ENCODE measurements at places on chromosomes 16 and 17. TPM values are rescaled to one million over a fixed set of nuclear protein-coding genes. Genes with fewer than 3 reads are reported as not detected.

DNA sequence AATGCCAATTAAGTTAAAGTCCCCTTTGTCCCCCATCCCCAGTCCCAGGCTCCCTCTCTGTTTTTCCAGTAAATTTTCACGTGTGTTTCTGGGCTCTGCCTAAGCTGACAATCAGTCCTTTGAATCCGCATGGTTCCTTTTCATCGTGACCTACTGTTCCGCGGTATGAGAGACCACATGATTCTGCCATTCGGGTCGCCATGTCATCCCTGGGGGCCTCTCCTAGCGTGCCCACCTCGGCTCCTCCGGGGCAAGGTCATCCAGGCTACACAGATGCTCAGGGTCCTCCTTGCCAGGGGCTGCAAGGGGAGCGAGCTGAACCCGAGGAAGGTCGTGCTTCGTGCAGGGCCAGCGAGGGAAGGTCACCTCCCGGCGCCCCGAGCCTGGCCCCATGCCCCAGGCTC lies 157.6 kb downstream of the RAB11FIP4 start:
- peak; percentile 35 for DNase-seq

DNA sequence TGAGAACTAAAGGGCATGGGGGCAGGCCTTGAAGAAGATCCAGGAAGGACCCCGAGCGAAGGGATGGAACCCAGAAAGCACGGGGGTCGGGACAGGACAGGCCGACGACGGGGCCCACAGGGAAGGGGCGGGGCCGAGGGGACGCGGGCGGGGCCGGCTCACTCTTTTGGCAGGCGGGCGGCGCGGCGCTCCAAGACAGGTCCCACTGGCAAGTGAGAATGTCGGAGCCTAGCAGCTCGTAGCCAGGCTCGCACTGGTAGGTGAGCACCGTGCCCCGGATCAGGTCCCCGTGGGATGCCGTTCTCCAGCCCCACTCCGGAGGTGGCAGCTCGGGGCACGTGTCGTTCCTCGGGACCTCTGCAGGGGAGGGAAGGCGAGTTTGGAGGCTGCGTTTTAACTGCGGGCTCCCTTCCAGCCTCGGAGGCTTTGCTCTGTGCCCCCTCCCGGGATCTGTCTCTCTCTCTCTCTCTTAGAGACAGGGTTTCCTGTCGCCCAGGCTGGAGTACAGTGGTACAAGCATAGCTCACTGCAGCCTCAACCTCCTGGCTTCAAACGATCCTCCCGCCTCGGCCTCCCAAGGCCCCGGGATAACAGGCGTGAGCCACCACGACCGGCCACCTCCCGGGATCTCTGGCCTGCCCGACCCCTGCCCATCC lies 13.7 kb upstream of the CDIPT start:
- no peak for DNase-seq

DNA sequence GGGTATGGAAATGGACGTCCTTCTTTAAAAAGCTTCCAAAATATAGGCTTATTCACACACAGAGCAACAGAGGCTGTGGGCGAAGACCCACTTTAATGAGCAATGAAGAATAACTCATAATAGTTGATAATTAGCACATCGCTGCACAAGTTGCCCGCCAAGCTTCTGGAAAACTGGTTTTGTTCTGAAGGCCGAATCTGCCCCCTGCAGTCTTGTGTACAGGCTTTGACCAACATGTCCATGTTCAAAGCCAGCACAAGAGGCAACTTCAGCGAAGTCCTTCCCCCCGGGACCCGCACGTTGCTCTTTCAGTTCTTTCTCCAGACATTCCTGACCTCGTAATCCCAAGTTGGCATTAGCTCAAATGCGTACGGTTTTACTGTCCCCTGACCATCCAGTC lies 73.3 kb downstream of the IRX5 start:
- DNase-seq: no peak

GRCh38 chr17:72297326-72298115 lies 176.7 kb downstream of the SOX9 start:
- peak; percentile 32 for DNase-seq

KRTAP4-8 gene
- total RNA-seq: not detected

- DNase-seq: no peak
Measured at GRCh38 chr16:24077966-24078365, 178.2 kb upstream of the CACNG3 start.

BIRC5 gene
- 157 TPM for total RNA-seq

PIK3R6 gene
- not detected for total RNA-seq

TM4SF5 gene
- total RNA-seq: not detected

- DNase-seq: no peak
Measured at GRCh38 chr17:32523827-32524552, 37.2 kb downstream of the CDK5R1 start.

CD300E gene
- total RNA-seq: not detected

DNA sequence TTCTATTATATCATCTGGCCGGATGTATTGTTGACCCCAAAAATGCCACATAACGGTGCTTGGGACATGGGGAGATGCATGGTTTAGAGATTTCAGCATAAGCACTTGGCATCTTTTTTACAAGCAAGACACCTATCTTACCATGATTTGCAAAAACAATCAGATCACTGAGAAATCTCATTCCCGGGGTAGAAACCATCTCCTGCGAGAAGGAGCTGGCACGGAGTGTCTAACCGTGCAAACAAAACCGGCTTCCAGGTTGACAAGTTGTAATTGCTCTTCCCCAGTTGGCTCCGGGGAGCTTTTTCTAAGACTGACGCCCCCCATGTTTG lies 1.0 kb downstream of the SLC16A6 start:
- no peak for DNase-seq

DNA sequence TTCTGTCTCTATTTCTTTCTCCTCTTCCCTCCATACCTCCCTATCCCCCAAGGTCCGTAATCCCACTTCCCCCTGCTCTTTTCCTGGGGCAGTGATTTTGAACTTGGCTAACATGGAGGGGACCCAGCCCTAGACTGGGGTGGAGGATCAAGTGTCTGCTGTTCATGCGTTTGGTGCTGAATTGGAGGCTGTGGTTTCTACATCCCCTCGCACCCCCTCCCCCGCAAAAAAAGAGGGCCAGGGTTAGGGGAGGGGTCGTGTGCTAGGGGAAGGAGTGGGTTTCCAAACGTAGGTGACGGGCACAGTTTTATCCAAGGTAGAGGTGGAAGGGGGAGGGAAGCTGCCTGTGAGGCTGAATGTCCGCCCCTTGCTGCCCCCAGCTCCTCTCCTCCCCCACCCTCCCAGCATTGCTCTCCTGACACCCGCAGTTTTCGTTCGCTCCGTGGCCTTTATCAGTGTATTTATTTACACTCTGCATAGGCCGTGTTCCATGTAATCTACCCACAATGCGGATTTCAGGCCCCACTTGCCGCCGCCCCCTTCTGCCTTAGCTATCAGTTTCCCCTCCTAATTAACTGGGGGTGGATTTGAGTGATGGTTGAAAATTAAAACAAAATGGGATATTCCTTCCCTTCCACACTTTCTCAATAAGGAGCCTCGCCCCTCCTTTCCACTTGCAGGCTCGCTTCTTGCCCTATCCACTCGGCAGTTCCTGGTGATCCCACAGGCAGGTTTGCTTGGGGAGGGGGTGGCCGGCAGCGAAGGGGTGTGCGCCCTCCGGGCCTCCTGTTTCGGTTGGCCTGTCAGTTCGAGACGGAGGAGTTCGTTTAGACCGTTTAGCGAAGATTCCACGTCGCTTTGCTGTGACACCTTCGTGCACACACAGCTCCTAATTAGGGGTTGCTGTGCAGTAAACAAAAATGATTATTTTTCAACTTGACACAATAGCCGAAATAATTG lies 2.0 kb downstream of the GNAO1 start:
- no peak for DNase-seq

DNA sequence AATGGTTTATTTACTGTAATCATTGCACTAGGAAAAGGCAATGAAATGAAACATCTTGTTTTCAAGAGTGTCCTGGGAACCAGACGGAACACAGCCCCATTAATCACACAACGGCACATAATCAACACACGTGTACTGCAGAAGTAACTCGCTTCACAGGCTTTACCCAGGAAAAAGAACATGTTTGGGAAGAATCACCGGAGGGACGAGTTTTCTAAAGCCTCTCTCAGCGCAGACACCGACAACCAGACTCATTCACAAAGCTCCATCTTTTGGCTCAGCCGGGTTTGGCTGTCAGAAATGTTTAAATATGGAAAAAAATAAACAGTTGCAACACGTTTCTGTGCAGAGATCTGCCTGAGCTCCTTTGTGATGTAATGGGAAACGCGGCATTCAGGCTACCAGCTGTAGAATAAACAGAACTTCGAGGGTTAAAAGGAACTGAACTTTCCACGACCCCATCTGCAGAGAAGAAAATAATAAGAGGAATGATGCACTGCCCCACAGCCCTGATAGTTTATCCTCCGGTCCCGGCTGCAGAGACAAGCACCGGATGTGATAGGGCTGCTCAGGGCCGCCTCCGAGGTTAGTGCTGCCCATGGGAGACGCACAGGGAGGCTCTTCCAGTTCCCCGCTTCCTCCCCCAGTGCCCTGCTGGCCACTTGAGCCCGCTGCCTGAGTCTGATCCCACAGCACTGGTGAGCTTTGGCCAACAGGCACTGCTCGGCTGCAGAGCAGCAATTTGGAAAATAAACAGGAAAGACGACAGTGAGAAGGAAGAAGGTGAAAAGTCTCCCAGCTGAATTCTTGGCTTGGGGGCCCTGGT lies 119.8 kb downstream of the HIC1 start:
- DNase-seq: peak; percentile 90

NPW gene
- not detected for total RNA-seq

CES5A gene
- not detected for total RNA-seq
